ENCODE measurements at places on chromosomes 11 and 22.

- no peak for DNase-seq
These were observed 119.5 kb upstream of the B3GAT1 start for GRCh38 chr11:134531327-134532130.

DNA sequence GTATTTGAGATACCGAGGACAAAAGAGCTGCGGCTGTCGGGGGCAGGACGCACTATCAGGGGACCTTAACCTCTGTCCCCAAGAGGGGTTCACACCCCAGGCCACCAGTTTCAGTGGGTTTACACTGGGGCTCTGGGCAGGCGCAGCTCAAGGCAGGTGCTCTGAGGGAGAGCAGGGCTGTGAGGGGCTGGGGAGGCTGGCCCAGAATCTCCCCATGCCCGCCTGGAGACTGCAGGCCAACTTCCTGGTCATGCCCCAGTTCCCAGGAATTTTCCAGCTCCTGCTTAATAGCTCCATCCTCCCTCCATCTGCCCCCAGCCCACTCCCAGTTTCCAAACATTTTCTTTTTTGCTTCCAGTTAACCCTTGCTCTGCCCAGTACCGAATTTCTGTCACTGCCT is 7.6 kb upstream of the PGA3 start:
- no peak for DNase-seq

DNA sequence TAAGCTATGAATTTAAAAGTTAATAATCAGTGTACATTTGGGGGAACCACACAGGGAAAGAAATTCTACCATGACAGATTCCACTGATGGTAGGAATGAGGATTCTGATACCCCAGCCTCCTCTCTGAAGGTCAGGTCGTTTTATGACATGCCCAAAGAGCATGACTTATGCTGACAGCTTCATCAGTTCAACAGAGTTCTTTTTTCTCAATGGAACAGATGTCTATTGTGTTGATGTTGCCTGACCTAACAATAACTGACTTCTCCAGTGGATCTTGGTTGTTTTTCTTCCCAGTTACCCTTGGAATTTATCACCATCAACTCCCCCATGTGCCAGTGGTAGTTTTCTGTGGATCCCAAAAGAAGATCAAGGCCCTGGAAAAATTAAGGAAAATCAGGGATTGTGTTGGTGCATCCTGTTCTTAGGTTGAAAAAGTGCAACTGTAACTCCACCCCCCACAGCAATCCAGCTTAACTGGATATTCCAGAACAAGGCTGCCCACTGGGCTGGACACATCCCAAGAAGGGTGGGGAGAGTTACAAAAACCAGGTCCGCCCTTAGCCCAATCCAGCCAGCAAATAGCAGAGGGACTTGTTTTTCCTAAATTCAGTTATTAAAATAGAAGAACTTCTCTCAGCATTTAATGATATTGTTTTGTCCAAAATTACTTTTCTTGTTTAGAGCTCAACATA is 31.5 kb upstream of the CAT start:
- DNase-seq, result no peak

- no peak for DNase-seq
These were observed 1.4 kb downstream of the ARHGAP20 start for GRCh38 chr11:110710628-110711381.

DNA sequence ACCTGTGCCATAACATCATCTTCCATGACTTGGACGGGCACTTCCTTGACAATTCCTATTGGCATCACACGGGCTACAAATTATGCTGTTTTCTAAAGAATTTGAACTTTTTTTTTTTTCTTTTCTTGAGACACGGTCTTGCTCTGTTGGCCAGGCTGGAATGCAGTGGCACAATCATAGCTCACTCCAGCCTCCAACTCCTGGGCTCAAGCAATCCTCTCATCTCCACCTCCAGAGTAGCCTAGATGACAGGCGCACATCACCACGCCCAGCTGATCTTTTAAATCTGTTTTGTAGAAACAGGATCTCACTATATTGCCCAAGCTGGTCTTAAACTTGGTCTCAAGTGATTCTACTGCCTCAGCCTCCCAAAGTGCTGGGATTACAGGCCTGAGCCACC is 3.3 kb upstream of the CRYBB3 start:
- no peak for DNase-seq

GRCh38 chr11:16900491-16900890 is 113.7 kb downstream of the PLEKHA7 start:
- DNase-seq, result no peak

- no peak for DNase-seq
These were observed 105.4 kb downstream of the MIAT start for GRCh38 chr22:26762503-26763472.

DNA sequence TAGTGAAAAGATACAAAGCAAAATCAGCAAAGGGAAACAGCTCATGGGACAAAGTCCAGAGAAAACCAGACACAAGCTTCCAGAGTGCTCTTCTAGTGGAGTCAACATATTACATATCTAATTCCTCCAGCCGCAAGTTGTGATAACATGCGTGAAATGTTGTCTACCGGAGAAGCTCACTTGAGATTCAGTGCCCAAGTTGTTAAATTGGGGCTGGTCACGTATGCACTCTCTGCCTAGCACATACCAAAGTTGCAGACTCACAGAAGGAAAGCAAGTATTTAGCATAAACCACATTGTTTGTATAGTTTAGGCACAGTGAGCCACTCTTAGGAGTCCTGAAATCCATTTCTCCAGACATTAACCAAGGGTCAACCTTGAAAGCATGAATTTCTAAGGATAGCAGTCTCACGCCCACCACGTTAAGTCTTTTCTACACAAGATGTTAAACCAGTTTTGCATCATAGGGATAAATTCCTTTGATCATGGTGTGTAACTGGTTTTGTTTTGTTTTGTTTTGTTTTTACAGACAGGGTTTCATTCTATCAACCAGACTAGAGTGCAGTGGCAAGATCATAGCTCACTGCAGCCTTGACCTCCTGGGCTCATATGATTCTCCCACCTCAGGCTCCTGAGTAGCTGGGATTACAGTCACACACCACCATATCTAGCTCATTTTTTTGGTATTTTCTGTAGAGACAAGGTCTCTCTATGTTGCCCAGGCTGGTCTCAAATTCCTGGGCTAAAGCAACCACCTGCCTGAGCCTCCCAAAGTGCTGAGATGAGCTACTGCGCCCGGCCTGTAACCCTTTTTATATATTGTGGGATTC is 39.5 kb upstream of the EP300 start:
- no peak for DNase-seq

All from CD4-positive, alpha-beta T cell treated with Interleukin-4 for 1 hour (primary cell).